Mesothelial cell of epicardium (in vitro differentiated cells): ENCODE measurements at places on chromosomes 3 and 15.

DNA sequence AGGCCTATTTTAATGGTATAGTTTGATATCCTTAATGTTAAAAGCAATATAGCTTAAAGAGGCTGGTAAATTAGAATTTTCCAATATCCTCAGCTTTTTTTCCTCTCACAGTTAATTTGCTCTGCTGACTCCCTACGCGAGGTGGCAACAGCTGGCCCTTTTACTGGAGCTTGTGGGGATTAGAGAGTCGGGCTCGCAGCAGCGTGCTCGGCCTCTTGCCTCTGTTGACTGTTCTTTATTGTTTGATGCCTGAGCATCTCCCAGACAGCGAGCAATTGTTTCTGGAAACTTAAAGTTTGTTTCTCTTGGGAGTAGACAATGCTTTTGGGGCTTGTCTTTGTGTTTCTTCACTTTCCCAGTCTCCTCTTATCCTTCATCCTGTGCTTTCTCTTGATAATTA lies 80.8 kb downstream of the OPA1 start:
- DNase-seq: no peak

DNA sequence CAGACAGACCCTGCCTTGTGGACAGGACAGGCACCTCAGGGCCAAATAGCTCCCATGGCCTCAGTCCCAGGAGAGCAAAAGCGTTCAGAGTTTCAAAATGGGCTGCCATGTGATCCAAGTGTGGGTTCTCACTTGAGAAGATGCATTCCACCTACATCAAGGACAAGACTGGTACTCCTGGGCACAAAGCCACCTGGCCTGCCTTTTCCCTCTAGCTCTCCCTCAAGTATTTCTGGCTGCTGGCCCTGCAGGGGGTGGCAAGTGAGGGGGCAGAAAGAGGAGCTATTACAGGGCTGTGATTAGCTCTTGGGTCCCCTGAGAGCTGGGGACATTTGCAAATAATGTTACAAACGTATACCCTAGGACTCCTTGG lies 6.5 kb upstream of the COL7A1 start:
- no peak for DNase-seq

GRCh38 chr3:166569589-166569988 lies 732.4 kb upstream of the BCHE start:
- DNase-seq: no peak

DNA sequence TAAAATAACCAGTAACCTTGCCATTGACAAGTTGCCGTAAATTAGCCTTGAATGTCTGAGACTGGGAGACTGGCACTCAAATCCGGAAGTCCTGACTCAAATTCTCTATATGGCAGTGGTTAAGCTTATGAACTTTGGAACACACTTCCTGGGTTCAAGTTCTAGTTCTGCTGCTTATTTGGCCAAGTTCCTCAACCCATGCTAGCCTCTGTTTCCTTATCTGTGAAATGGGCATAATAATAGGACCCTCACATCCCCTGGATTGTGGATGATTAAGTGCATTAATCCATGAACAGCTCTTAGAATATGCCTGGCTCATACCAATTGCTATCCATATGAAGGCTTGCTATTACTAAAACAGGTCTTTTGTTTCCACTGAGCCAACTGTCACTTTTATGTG lies 311.5 kb downstream of the EDEM1 start:
- DNase-seq: no peak

DNA sequence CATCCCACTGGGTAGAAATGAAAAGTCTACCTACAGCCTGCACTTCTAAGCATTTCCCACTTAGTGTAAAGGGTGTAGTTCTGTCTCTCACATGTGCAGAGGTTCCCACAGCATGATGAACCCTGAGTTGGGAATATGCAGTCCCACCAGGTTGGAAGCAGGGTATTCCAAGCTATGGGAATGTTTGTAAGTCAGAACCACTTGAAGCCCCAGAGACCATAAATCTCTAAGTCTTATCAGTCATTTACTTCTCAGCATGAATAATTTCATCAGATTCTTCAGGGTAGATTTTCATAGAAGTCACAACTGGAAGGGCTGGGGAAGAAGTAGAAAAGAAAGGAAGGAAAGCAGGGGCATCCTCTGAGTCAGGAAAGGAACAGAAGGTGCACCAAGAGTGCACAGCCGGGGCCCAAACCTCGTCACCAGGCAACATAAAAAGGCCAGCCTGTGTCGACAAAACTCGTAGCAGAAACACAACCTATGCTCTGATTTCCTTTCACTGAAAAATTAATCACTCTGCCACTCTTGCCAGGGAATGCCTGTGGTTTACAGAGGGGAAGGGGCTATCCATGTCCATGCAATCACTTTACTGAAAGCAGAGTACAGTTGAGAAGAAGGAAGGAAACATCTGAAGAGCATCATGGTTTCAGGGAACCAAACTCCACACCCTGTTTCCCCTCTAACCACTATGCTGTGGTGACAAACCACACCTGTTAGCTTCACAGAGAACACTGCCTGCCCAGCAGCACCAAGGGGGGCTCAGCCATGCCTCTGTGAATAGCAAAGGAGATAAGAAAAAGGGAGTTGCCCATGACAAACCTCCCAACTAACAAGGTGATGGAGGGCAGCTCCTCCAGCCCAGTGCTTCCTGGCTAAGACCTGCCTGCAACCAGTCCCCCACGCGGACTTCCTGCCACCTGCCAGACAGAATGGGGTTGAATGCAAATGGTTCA lies 40.5 kb downstream of the SH3BP5 start:
- no peak for DNase-seq

- no peak for DNase-seq
Observed at GRCh38 chr3:194686816-194687637, 1.3 kb downstream of the FAM43A start.

DNA sequence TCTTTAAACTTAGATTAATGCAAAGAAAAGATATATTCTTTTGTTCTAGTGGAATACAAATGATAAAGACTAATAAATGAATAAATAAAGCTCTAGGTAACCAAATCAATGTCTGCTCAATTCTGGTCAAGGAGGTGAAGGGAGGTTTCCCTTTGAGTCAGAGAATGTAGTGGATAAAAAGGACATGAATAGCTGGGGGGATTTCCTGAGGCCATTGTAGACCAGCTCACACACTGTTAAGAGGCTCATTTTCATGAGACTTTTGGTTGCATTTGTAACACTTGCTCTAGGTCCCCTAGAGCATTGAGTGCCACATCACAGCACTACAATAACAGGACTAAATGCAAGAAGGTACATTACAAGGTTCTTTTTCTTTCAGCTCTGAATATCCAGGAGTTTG lies 170.7 kb downstream of the TIGIT start:
- DNase-seq: no peak

GRCh38 chr3:15502616-15503015 lies 18.9 kb downstream of the COLQ start:
- DNase-seq: no peak

DNA sequence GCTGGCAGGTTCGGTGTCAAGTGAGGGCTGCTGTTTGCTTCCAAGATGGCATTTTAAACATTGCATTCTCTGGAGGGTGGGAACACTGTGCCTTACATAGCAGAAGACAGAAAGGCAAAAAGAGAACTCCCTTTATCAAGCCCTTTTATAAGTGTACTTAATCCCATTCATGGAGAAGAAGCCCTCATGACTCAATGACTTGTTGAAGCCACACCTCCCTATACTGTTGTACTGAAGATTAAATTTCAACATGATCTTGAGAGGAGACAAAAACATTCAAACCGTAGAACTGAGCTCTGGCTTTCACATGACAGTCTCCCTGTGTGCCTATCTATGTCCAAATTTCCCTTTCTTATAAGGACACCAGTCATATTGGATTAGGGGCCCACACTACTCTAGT lies 443.4 kb upstream of the CDIN1 start:
- DNase-seq: no peak

DNA sequence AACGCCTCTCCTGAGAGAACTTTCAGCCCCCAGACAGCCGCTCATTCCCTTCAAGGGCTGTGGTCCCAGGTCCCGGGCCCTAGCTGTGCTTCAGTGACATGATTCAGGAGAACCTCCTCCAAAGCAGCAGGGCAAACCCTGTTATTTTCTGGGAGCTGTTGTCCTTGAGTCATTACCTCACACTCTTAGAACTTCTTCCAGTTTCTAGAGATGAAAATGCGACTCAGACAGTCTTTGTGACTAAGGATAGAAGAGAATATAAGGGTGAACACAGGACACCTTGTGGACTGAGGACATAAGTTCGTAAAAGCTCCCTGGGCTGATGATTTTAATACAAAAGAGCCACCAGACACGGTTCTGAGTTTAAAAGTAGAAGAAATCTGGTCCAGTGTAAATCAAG lies 203.8 kb downstream of the RORA start:
- no peak for DNase-seq

- no peak for DNase-seq
Observed at GRCh38 chr15:47954196-47954595, 166.6 kb upstream of the SLC24A5 start.

DNA sequence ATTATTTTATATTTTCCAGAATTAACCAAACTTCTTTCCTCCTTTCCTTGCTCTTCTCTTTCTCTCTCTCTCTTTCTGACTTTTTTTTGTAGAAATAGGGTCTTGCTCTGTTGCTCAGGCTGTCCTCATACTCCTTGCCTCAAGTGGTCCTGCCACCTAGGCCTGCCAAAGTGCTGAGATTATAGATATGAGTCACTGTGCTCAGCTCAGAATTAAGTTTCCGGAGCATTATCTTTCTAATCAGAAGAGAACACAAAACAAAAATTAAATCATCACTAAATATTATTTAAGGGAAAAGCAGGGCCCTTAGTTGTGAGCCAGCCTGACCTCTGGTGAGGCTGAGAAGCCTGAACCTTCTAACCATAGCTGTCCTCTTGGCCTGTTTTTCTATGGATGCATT lies 168.2 kb downstream of the SOX2 start:
- no peak for DNase-seq

DNA sequence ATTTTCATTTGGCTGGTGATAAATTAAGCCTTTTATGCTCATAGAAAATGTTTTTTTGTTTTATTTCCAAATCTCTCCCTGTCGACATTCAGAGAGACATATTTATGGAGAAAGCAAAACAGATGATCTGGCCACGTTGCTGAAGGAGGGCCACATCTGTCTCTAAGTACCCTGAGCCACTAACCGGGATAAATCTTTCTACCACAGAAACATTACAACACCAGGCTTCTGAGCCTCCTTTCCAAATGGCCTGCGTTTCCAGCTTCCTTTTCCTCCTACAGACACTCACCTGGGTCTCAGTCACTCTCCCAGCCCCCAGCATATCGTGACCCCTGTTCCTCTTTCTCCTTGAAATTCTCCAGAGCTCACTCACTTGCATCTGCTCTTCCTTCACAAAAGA lies 161.0 kb downstream of the ARRDC4 start:
- DNase-seq: no peak

GRCh38 chr15:63274427-63274826 lies 3.0 kb upstream of the APH1B start:
- DNase-seq: no peak

DNA sequence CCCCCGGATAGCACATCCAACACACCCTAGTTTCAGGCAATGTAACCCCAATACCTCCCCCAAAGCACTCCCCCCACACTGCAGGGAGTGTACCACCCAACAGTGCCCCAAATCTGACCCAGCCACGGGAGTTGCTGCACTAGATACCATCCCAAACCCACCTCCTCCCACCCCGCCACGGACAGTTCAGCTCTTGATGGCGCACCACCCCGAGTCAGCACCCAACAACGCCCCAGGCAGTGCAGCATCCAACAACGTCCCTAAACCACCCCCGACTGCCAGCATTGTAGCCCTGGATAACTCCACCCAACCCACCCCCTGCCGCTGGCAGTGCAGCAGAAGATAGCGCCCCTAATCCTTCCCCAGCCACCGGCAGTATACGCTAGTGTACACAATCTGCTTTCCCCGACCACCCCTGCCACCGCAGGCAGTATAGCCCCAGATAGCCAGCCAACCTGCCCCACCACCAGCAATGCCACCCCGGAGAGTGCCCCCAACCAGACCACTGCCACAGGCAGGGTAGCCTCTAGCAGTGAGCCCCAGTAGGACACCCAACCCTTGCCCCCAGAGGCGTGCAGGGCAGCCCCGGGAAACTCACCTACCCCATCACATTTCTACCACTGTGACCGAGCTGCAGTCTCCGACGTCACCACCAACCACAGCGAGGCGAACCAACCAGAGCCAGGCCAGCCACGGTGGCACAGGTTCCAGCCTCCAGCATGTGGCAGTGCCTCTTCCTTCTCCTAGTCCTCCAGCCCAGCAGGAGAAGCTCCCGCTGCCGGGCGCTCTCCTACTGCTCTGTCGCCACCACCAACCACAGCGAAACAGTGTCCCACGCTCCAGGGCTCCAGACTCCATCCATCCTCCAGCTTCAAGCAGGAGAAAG lies 178.1 kb downstream of the POTEB3 start:
- DNase-seq: peak; percentile 50

GRCh38 chr15:66231394-66232266 lies 21.9 kb downstream of the MEGF11 start:
- DNase-seq: no peak

DNA sequence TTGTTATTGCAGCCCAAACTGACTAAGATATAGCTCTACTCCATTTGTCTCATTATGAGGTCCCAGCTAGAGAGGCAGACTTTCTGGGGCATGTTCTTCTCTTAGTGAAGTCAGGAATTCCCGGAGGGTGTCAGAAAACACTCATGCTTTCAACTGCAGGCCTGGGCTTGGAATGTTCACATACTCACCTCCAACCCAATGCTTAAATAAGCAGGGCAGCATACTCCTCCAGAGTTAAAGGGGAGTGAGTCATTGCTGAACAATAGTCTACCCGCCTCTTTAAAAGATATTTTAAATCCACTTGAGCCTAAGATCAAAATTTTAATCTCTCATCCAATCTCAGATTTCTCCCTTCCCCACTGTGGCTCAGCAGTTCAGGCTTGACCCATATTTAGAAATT lies 167.8 kb upstream of the DPH6 start:
- no peak for DNase-seq

- no peak for DNase-seq
Observed at GRCh38 chr3:294581-294980, 98.0 kb downstream of the CHL1 start.

GRCh38 chr3:98885851-98886250 lies 15.6 kb downstream of the DCBLD2 start:
- no peak for DNase-seq

- DNase-seq: no peak
Observed at GRCh38 chr3:49100046-49100615, 4.4 kb downstream of the QARS1 start.

GRCh38 chr3:59692117-59692516 lies 642.3 kb upstream of the CFAP20DC start:
- no peak for DNase-seq

GRCh38 chr15:73573572-73573971 lies 59.6 kb downstream of the NPTN start:
- DNase-seq: no peak

DNA sequence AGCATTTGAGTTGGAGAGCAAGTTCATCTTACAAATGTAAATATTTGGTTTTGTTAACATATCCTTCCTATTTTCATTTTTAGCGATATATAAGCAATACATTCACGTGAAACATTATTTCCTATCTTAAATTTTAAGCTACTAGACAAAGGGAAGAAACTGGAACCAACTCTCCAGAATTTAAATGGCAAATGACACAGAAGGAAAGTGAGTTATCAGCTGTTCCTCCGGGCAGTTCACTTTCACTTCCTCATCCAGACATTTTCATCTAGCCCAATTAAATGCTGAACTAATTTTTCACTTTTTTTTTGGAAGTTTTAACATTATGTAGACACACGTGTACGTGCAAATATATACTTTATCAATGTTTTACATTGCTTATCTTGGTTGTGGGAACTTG lies 58.7 kb downstream of the MORC1 start:
- DNase-seq: no peak
